Stimulated activated naive B cell treated with anti-CD40 and anti-IgM and Interleukin-4, amounts not matched to agents 10 μg/mL and 1 μg/mL and 100 μg/mL, for 72 hours (primary cell): ENCODE measurements at places on chromosomes 2 and 18.

GRCh38 chr18:11380968-11381367 is 228.4 kb upstream of the SLC35G4 start:
- no peak for DNase-seq

DNA sequence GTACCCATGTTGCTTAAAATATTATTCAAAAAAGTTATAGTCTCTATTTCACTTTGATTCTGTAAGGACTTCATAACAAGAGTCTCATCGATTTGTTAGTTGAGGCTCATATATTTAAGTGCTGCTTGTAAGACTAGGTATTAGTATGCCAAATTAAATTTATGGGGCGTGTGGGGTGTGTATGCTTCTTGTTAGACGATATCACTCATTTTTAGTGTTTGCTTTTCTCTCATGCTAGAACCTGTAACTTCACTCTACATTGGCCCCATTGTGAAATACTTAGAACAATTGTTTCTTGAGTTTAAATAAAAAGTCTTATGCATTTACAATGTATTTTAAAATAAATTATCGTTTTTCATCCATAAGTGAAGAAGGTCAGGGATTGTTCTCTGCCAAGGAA is 63.6 kb downstream of the CTNNA2 start:
- DNase-seq: no peak

GRCh38 chr2:189074506-189074905 is 100.3 kb downstream of the COL3A1 start:
- DNase-seq: no peak

- DNase-seq: no peak
Observed at GRCh38 chr2:96128456-96128855, 9.8 kb downstream of the ASTL start.

DNA sequence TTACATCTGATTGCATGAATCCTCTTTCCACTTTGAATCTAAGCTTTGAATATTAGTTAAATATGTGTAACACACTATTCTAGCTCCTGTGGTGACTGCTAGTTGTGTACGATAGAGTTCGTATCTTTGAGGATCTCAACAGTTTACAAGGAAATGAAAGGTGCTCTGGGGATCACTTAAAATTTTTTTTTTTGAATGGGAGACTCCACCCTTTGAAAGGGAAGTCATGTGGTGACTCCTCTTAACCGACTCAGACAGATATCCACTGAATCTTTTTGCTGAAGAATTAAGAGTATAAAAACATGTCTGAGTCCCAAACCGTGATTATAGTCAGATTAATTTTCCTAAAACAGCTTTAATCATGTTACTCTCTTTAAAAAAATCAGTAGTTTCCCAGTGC is 4.0 kb downstream of the CLIP4 start:
- no peak for DNase-seq

DNA sequence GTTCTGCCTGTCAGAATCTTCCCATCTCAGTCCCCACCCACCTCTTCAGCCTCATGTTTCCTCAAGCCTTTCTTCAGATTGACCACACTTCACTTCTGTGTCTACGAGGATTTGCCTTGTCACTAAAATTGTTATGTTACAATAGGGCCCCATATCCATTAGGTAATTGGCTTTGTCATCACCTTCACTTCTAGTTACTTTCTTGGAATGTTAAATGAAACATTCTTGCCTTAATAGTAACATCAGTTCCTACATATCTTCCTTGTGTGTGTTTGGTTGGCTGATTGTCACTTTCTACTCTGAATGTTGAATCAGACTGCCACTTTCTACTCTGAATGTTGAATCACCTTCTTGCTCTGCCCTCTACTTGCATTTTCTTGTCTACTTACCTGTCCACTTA is 599.9 kb upstream of the NXPH2 start:
- no peak for DNase-seq

DNA sequence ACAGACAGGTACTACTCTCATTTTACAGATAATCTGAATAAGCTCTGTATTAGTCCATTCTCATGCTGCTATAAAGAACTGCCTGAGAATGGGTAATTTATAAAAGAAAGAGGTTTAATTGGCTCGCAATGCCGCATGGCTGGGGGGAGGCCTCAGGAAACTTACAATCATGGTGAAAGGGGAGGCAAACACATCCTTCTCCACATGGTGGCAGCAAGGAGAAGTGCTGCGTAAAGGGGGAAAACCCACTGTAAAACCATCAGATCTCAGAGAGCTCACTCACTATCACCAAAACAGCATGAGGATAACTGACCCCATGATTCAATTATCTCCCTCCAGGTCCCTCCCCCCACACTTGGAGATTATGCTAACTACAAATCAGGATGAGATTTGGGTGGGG is 254.4 kb downstream of the KCNE4 start:
- DNase-seq: no peak

DNA sequence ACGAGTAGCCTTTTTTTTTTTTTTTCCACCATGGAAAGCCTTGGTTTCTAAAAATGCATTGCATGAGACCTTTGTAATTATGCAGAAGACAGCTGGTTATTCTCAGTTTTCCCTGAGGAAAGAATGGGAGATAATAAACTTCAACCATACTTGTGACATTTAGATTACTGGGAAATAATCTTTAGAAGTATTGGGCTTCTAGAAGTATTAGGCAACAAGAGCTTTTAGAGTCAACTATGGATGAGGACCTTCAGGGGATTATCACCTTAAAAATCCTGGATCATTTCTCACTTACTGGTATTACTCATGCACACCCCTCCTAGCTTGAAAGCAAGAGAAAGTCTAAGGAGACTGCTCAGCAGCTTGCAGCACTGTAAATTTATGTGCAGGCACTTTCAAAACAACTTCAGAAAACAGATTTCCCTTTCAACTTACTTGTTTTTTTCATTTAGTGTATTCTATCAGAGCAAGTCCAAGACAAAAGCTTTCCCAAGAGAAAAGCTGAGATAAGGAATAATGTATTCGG is 175.9 kb downstream of the NRXN1 start:
- no peak for DNase-seq

GRCh38 chr2:34831096-34831495 is 1232.0 kb upstream of the FAM98A start:
- DNase-seq: no peak

GRCh38 chr2:155872396-155872795 is 460.1 kb downstream of the NR4A2 start:
- DNase-seq: no peak

- no peak for DNase-seq
Observed at GRCh38 chr2:78202986-78203670, 681.0 kb upstream of the LRRTM4 start.

GRCh38 chr2:217990791-217991465 is 11.9 kb downstream of the TNS1 start:
- DNase-seq: no peak

DNA sequence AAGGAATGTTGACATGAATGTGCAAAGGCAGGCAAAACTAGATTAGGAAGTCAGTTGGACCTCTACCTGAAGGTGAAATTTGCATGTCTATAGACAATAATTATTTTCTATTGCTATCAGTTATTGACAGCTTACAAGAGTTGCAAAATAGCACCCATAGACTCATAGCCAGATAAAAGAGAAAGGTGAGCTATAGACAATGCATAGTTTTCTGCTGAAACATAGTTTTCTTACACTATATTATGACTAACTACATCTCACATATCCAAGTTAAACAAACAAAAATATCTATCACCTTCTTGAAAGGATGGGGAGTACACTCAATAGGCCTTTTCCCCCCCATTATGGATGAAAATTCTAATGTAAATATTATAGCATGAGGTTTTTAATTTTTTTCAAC is 305.0 kb downstream of the PTH2R start:
- DNase-seq: no peak

GRCh38 chr18:44680273-44681075 is at the start of gene SETBP1:
Gene SETBP1 (plus strand): TSS chr18:44680888. CDS start chr18:44701347, 20,459 bp downstream.
- DNase-seq: peak; percentile 71

- DNase-seq: no peak
Observed at GRCh38 chr2:232951891-232952290, 61.2 kb downstream of the NGEF start.

DNA sequence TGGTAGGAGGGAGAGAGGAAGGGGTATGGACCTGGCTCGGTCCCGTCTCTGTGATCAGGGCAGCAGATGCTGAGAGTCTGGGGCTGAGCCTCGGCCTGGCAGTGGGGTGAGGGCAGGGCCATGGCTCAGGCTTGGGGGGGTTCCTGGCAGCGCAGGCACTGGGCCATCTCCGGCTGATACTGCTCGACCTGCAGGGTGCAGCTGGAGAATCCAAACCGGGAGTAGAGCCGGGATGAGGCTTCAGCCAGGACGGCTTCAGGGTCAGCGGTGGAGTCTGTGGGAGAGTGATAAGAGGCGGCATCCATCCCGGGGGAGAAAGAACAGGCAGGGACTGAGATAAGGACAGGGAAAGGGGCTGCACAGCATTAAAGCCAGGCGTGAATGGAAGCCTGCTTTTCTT is 7.7 kb downstream of the SLC30A3 start:
- no peak for DNase-seq

- no peak for DNase-seq
Observed at GRCh38 chr2:233082931-233083755, 23.0 kb downstream of the INPP5D start.

DNA sequence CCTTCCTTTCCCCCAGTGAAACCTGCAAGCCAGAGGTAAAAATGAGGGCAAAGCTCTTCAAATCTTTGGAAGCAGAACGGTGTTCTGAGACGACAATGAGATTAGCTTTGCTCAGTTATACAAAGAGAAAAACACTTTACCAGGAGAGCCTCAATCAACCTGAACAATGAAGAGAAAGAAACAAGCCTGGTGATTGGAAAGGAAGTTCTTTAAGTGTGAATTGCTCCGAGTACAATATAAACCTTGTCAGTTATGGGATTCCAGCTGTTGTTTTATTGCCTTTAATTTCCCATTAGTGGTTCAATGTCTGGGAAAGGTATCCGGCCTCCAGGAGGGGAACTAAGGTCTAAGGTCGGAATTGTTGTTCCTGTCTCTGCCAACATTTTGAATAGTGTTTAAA is 901.6 kb downstream of the EPHA4 start:
- no peak for DNase-seq

DNA sequence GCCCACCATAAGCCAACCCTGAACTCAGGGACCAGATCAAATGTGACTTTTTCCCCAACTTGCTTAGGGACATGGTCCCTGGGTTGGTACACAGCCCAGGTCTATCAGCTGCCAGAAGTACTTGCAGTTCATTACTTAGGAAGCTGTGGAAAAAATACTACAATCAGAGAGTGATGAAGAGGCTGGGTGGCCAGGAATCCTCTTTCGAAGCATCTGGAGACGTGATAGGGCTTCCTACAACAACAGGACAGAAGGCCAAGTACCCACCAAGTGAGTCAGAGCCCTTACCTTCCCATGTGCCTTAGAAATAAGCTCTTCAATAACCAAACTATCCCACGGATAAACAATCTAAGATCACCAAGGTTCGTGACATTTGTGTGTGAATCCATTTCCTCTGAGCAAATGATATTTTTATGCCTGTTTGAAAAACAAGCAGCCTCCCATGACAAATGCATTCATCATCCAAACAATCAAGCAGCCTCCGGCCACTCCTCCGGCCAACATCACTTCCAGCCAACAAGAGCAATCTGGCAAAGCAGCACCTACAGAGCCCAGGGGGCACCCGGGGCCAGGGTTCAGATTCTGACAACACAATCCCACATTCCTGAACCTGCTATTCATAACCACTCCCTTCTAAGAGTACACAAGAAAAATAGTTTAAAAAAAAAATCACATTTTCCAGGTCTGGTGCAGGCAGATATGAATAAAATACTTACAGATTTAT is 26.4 kb downstream of the TBC1D8 start:
- no peak for DNase-seq

DNA sequence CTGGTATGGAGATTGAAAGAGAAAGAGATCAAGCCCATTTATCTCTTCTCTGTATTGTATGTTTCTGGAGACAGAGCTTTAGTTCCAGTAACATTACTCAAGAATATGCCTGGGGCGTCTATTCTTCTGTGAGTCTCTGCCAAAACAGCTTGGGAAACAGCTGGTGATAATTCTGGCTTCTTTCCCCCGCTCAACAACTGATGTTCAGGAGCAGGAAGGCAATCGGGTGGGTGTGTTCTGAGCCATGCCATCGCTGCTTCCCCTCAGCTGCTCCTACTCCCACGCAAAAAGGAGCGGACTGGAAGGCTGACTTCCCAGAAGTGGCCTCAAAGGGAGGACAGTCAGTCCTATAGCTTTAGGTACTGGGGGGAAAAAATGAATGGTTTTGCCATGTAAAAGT is 695.1 kb downstream of the PLCL1 start:
- DNase-seq: no peak

GRCh38 chr2:1137913-1138391 is 187.3 kb downstream of the SNTG2 start:
- DNase-seq: no peak

GRCh38 chr2:27720004-27720551 is 51.4 kb upstream of the MRPL33 start:
- no peak for DNase-seq

- DNase-seq: no peak
Observed at GRCh38 chr2:165889158-165889557, 64.4 kb downstream of the TTC21B start.

- DNase-seq: peak; percentile 33
Observed at GRCh38 chr2:165203689-165204559, at the start of gene SCN3A. Gene SCN3A (minus strand): TSS chr2:165204050. CDS start chr2:165176394, 27,656 bp downstream.

DNA sequence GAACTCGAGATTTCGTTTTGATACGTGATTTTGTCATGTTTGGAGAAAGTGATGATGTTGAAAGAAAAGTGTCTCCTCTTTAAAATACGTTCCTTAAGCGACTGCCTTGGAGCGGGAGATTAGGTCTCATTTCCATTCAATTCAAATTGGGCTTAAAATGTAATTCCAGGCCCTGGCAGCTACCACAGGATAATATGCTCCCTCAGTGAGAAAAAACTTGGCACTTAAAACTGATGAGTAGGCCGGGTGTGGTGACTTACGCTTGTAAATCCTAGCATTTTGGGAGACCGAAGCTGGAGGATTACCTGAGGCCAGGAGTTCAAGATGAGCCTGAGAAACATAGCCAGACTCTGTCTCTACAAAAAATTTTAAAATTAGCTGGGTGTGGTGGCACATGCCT is 146.3 kb upstream of the L3MBTL4 start:
- DNase-seq: no peak

- DNase-seq: no peak
Observed at GRCh38 chr18:22591222-22591621, 173.5 kb upstream of the CTAGE1 start.

- peak; percentile 15 for DNase-seq
Observed at GRCh38 chr2:113116100-113116958, 11.1 kb upstream of the IL1RN start.

DNA sequence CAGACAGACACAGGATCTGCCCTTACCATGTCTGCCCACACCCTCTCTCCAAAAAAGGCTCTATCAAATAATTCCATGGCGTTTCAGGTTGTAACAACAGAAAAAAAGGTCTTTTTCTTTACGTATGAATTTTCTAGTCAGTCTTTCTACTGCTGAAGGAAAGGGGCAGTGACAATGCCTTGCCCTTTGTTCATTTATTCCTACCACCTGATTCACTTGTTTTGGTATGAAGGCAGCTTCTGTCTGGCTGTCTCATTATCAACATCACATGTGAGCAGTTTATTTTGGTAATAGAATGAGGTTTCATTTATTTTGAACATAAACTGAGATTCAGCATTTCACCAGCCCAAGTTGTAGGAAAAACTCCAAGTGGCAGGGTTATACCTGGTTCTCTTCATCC is 94.3 kb upstream of the KLF7 start:
- DNase-seq: no peak
